ENCODE measurements at places on chromosomes 13 and 19.

- no peak for DNase-seq
These were observed 15.1 kb upstream of the DPP9 start for GRCh38 chr19:4738734-4739133.

DNA sequence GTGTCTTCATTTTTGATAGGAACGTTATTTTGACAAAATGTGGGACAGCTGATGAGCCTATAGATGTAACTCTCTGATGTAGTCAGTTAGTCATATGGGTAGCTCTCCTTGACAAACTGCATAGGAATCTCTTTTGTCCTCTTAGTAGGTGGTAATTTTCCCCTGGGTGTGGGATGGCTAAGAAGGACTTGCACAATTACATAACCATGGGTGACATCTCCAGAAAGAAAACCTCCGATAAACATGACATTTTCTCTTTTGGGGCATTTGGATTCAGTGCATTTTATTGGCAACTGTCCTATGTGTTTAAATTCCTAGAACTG, 41.8 kb downstream of the IGFL3 start:
- DNase-seq, result no peak

DNA sequence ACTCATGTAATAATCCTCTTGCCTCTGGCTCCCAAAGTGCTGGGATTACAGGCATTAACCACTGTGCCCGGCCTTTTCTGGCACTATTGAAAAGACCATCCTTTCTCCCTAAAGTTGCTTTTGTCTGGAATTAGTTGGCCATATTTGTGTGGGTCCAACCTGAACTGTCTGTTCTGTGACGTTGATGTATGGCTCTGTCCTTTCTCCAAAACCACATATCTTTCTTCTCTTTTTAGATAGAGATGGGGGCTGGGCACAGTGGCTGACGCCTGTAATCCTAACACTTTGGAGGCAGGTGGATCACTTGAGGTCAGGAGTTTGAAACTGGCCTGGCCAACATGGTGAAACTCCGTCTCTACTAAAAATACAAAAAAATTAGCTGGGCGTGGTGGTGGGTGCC, 17.9 kb downstream of the DNM2 start:
- no peak for DNase-seq

- no peak for DNase-seq
These were observed 5.6 kb upstream of the LATS2 start for GRCh38 chr13:21066946-21067345.

DNA sequence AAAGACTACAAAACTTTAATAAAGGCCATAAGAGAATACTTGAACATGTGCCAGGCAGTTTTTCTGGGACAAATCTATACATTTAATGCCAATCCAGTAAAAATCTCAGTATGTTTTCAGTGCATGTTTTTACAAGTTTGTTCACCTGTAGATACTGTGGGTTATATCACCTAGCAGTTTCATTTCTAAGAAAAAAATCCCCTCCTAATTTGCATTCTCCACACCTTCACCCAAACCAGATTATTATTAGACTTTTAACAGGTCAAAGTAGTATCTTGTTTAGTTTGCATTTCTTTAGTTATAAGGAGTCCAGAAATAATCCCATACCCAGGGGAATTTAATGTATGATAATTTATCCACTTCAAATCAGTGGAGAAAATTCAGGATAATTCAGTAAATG, 17.0 kb upstream of the LPAR6 start:
- no peak for DNase-seq

DNA sequence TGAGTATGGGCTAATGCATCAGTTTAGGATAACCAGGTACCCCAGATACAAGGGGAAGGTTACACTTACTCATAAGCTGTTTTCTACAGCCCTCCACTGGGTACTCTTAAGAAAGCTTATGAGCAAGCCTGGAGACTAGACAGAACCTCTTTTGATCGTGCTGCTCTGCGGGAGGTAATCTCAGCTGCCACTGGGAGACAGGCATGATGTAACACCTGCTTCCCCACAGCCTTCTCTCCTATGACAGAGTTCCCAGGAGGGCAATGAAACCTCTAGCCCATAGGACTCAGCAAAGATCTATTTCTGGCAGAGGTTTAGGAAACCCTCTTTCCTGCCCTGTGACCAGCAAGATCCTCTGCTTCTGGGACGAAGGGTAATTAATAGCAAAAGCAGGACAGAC, 65.6 kb downstream of the WASF3 start:
- DNase-seq, result no peak

- no peak for DNase-seq
These were observed 54.0 kb downstream of the FLT1 start for GRCh38 chr13:28440774-28441504.

- DNase-seq, result no peak
These were observed 14.8 kb upstream of the MTUS2 start for GRCh38 chr13:28805193-28805819.

- peak; percentile 11 for DNase-seq
These were observed 1230.3 kb downstream of the DIAPH3 start for GRCh38 chr13:58933475-58933874.

DNA sequence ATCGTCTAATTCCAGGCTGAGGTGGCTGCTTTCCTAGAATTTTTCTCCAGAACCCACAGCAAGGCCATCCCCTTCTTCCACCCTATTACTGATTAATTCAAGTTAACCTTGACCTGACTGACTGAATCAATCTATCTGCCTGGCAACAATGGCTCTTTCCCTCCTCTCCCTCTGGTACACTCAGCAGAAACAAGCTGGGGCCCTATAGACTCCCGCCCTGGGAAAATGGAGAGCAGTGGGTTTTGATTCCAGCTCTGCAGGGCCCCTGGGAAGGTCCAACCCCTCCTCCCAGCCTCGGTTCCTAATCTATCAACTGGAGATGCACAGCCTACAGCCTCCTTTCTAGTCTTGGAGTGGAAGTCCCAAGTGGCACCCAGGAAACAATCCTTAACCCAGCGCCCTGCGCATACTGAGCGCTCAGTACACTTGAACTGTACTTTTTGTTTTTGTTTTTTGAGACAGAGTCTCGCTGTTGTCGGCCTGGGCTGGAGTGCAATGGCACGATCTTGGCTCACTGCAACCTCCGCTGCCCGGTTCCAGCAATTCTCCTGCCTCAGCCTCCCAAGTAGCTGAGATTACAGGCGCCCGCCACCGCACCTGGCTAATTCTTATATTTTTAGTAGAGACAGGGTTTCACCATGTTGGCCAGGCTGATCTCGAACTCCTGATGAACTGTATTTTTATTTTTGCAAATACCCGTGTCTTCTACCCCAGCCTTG, 5.2 kb upstream of the C3 start:
- no peak for DNase-seq

GRCh38 chr19:8484331-8484894, 18.0 kb downstream of the PRAM1 start:
- no peak for DNase-seq

DNA sequence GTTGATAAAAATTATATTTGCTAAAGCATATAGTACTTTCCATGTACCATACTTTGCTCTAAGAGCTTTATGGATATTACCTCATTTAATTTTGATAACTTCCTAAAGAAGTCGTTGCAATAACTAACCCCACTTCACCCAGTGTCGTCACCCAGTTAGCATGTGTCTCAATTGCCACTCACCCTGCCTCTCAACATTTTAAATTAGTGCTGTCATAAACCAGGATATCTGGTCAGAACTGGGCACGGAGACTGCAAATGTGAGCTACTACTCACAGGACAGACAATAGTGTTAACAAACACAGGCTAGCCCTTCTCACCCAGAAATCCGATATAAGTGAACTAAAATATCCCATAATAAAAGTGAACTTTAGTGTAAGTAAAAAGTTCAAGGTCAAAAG, 430.6 kb downstream of the KLF12 start:
- DNase-seq, result no peak

GRCh38 chr13:20294497-20294896, 62.4 kb upstream of the GJB6 start:
- DNase-seq, result no peak

DNA sequence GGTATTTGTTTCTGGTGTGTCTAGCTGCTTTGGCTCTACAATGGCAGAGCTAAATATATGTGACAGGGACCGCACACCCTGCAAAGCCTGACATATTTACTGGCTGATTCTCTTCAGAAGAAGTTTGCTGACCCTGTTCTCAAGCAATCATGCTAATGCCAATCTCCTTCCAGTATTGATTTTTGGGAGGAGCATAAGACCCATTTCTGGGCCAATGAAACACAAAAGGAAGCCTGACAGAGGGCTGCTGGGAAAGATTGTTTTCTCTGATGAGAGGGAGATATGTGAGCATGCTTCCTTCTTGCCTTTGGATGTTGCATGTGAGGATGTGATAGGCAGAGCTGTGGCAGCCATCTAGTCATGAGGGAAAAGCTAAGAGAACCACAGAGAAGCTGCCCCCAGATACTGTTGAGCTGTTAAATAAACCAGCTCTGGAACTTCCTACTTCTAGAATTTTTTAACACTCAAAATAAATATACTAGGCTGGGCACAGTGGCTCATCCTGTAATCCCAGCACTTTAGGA, 31.4 kb upstream of the TPTE2 start:
- no peak for DNase-seq

DNA sequence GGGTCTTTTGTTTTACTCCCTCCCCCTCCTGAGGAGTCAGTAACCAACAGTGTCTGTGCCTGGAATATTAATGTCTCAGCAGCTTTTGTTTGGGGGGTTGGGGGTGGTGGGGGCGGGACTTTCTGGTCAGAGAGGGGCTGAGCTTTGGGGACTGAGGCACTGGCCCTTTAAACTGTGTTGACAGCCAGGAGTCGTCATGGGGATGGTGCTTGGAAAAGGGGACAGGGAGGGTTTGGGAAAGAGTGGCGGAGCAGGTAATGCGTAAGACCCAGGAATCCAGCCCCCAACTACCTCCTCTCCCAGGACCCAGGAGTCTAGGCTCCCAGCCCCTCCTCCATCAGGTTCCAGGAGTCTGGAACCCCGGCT, 5.2 kb downstream of the CADM4 start:
- DNase-seq, result no peak

- no peak for DNase-seq
These were observed 351.7 kb downstream of the SPRY2 start for GRCh38 chr13:79989217-79989661.

DNA sequence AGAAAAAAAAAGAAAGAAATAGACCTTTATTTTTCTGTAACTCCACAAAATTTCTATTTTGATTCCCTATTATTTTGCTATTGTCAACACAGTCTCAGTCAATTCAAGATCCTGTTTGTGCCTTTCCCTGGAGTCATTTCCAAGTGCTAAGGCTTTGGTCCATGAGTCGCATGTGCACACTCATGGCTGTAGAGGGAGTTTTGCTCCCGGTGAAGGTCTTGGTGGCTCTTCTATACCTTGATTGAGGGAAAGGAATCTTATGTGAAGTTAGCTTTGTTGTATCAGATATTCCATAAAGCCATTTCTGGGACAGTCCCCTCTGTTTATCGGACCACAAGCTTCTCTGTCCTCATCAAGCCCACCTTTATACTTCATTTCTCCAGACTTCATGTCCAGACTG, 58.7 kb upstream of the ALOX5AP start:
- no peak for DNase-seq

- DNase-seq, result no peak
These were observed 62.4 kb upstream of the RNF113B start for GRCh38 chr13:98239162-98240076.

DNA sequence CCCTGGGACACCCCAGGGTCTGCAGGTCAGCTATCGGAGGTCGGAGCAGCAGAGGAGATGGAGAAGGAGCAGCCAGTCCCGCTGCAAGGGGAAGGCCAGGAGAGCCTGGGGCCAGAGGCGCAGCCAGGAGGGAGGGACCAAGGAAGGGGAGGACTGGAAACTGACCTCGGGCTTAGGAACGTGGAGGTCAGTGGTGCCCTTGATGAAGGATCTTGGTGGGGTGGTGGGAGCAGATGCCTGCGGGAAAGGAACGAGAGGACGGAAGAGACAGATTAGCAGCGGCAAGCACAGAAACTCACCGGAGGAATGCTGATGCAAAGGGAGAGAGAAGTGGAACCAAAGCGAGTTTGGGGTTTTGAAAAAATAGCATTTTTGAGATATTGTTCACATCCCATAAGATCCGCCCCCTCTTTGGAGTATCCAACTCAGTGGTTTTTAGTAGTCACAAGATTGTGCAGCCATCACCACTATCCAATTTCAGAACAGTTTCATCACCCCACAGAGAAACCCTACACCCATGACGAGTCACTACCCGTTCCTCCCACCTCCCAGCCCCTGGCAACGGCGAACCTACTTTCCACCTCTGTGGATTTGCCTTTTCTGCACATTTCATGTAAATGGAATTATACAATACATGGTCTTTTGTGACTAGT, 22.1 kb downstream of the PLEKHF1 start:
- no peak for DNase-seq

DNA sequence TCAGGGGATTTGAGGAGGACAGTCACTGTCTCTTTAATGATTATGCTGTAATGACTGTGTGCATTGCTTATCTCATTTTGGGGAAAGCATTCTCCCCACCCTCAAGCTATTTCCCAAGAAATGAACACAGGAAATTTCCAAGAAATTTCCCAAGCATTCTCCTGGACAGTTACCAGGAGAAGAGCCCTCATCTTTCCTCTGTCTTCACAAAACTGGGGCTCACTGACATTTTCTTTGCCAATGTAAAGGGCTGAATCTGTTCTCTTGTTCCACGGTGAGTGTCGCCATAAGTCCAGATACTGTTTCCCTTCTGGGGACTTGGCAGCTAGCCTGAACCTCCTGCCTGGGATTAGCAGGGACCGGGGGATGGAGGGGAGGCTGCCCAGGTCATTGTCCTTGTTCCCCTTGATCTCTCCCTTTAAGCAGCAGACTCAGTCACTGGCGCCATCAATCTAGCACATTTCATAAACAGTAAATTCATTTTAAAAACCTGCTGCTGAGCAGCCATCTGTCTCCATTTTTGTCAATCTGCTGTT, 172.8 kb downstream of the DNAJC15 start:
- no peak for DNase-seq

GRCh38 chr13:67283637-67284036, 53.5 kb upstream of the PCDH9 start:
- DNase-seq, result no peak

DNA sequence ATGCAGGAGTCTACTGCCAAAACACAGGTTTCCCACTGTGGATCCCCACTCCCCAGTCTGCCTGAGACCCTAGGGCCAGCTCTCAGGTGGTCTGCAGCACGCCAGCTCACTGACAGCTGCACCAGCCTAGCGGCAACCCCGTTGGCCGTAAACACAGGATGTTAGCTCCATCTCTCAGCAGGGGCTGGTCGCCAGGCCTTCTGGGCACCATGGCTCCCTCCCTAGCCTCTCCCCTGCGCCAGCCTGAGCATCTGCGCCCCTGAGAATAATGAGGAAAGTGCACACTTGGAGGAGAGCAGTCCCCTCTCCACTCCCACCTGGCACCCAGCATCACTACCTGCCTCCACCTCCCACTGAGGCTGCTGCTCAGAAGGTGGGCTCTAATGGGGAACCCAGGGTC, 20.8 kb upstream of the EPHX3 start:
- no peak for DNase-seq

All from NT2/D1 (cell line).